ENCODE measurements at places on chromosomes 1 and 21.

- no peak for DNase-seq
Observed at GRCh38 chr1:12678820-12679219, 34.9 kb downstream of the AADACL4 start.

DNA sequence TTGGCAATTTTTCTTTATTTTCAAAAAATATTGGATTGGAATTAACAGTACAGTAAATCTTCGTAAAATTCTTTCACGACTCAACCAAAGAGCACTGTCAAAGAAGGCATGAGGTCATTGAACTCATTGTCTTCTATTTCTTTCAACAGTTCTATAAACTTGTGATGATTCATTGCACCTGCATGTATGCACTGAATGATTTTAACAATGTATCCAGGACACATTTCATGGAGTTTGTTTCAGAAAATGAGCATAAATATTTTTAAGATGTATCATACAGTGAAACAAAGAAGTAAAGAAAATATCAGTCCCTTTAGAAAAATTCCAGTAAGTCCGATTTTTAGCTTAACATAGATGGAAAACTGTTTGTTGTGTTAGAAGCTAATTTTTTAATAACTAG lies 33.6 kb upstream of the CD34 start:
- no peak for DNase-seq

DNA sequence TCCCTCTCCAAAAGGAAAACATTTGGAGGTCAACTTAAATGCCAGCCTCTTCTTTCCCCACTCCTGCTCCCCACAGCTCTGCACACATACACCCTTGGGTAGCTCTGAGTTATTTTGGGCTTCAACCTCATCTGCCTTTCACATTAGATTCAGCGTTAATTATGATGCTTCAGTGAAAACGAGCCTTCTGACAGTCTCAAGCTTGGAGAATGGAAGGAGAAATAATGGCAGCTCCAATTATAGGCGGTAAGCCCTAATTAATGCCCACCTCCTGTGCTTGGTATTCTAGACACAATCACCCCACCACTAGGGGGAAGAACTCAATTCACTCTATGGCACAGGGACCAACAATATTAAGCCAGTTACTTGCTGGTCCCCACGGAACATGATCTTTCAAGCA lies 397.9 kb downstream of the BRINP2 start:
- no peak for DNase-seq

GRCh38 chr1:201144701-201145100 lies 9.6 kb downstream of the TMEM9 start:
- DNase-seq, result no peak

DNA sequence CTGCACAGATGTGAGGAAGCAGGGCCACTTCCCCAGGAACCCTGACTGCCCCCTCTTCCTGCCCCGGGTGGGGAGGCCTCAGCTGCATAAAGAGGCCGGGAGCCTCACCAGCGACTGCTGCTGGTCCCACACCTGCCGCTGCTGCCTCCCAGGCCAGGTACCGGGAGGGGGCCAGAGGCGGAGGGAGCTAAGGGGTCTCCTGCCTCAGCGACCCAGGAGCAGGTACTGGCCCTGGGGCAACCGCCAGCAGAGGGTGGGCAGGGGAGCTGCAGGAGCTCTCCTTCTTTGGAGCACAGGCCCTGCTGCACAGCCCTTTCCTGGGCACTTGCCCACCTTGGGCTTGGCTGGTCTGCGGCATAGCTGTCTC lies 6.8 kb downstream of the GJC2 start:
- DNase-seq, result no peak

GRCh38 chr1:88210103-88210787 lies 473.8 kb upstream of the PKN2 start:
- DNase-seq, result no peak

DNA sequence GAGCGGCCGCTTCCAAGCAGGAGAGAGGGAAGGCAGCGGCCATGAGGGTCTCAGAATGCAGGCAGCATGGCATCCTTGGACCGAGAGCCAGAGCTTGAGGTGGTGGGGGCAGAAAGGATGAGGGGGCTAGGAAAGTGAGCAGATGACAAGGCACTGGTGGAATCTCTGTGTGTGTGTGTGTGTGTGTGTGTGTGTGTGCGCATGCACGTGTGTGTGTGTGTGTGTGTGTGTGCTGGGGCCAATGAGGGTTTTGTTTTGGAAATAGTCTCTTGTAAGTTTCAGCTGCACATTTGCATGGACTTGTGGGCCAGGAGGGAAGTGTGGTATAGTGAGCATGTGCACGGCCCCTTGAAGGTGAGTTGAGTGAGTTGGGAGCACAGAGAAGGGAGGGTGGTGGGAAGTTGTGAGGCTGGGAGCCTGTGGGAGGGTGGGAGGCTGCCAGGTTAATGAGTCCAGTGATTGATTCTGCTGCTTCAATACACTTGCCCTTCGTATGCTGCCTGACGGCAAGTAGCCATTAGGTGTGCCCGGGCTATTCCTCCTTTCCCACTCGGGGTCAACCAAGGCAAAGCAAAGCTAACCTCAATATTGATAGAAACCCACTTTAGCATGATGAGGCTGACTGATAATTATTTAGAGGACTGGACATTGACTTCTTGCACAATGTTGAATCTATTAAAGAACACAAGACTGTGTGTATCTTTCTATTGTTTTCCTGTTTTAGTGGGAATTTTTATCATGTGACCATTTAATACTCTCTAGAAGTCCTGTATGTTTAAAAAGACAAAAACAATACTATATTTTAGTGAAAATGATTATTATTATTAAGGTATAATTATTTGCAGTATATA lies 80.3 kb downstream of the PROX1 start:
- DNase-seq, result no peak

- no peak for DNase-seq
Observed at GRCh38 chr21:15895142-15896106, 165.6 kb downstream of the USP25 start.

GRCh38 chr1:243490748-243491686 lies 235.2 kb downstream of the SDCCAG8 start:
- DNase-seq, result no peak

- DNase-seq, result no peak
Observed at GRCh38 chr1:223240122-223240521, 97.1 kb upstream of the TLR5 start.

GRCh38 chr1:212513586-212513985 lies 80.9 kb downstream of the NENF start:
- no peak for DNase-seq

DNA sequence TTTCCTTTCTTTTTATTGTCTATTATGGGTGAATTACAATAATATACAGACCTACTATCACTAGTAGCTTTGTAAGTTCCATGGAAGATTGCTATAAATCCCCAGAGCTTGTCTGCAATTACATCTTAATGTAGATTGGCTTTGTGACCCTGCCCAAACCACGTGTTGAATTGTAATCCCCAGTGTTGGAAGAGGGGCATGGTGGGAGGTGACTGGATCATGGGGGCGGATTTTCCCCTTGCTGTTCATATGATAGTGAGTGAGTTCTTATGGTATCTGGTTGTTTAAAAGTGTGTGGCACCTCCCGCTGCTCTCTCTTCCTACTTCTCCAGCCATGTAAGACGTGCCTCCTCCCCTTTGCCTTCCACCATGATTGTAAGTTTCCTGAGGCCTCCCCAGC lies 34.9 kb upstream of the CDC42BPA start:
- DNase-seq, result no peak

DNA sequence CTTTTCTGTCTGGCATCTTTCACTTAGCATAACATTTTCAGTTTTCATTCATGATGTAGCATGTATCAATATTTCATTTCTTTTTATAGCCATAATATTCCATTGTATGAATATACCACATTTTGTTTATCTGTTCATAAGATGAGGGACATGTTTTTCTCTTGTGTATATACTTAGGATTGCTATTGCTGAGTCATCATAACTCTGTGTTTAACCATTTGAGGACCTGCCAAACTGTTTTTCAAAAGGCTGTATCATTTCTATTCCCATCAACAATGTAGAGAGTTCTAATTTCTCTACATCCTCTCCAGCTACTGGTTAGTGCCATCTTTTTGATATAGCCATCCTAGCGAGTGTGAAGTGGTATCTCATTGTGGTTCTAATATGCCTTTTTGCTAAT lies 26.2 kb downstream of the MPZL1 start:
- DNase-seq, result peak; percentile 46

DNA sequence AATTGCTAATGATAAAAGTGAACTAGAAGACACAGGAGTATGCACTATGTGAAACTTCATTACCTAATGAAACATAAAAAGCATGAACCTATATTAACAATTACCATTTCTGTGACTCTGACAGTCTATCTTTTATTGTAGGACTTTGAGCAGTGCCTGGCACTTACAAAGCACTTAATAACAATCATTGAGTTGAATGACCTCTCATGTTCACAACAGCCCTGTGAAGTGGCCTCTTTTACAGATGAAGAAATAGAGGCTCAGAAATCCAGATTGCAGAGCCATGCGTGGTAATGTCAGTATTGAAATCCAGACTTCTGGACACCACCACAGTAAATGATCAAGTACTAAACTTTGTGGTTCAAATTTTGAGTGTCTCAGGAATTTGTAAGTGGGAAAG lies 326.4 kb downstream of the NTNG1 start:
- no peak for DNase-seq

- DNase-seq, result no peak
Observed at GRCh38 chr1:34984435-34984792, 733 bp downstream of the TMEM35B start.

DNA sequence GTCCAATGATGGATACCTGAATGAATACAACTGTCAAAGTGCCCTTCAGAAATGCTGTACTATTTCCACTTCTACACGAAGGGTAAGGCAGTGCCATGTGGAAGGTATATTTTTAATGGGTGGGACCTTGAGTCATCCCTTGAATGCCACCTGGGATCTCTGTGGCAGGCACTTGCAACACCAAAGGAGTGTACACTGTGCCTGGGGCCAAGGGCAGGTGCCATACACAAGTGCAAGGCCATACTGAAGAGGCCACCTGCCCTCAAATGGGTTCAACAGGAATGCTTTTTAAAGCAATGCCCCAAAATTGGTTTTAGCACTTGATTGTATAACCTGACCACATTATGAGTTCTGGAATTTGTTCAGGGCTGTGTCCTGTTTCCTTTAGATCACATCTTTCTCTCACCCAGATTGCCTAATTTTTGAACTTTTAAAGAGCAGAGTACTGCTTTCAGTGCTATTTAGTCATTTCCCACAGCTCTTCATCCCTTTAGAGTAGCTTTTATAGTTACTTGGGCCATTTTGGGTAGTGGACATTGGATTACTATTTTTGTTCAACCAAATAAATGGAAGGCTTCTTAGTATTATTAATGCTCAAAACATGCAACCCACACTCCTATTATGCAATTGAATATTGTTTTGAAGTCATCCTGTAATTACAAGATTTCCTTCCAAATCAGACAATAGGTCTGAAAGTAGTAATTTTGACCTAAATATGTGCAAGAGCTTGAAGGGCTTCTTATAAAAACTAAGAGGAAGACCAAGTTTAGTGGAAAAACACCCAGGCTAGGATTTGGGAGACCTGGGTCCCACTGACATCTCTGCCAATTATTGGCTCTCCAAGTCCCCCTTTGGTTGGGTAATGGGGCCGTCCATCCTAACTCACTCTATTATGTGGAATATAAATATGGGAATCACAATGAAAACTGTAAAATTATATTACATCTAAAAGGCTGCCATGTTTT lies 57.2 kb downstream of the LEPR start:
- DNase-seq, result no peak

- no peak for DNase-seq
Observed at GRCh38 chr1:223228931-223229528, 86.0 kb upstream of the TLR5 start.

- no peak for DNase-seq
Observed at GRCh38 chr1:30783256-30783915, 25.8 kb upstream of the LAPTM5 start.

GRCh38 chr1:230753191-230753585 lies 6.0 kb downstream of the CAPN9 start:
- DNase-seq, result no peak

DNA sequence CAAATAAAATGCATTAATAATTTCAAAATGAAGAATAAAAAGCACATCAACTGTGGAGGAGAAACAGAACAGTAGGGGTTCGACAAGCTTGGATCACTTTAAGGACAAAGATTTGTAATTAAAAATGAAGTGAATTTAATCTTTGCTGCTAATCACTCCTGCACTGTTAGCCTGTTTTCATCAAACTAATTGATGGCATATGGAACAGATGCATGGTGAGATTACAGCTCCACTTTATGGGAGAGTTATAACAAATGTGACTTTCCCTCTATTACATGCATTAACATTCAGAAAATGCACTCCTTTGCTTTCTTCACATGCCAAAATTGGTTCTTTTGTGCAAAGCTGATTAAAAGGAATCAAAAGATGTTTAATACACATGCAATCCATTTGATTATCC lies 207.2 kb upstream of the C21orf91 start:
- no peak for DNase-seq

DNA sequence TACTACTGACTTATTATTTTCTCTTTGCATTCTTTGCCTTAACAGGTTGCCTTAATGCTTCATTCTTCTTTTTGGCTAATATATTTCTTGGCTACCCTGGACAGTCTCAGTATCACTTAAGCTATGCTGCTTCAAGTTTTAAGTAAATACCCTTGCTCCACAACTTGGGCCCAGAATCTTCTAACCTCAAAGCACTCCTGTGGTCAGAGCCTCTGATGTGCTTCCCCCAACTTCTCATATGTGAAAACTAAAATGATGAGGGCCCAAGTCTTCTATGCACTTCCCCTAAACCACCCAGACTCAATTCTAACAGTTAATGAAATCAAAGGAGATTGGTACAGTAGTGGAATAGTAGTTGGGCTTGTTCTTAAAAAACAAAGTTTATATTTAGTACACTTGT lies 314.1 kb downstream of the PLPP3 start:
- no peak for DNase-seq

GRCh38 chr1:41671116-41671755 lies 186.8 kb upstream of the EDN2 start:
- DNase-seq, result no peak

GRCh38 chr21:41703857-41704501 lies 62.9 kb downstream of the RIPK4 start:
- no peak for DNase-seq

- DNase-seq, result no peak
Observed at GRCh38 chr1:19877181-19877750, 4.9 kb upstream of the OTUD3 start.

GRCh38 chr1:202010180-202011015 lies at the start of gene ELF3:
Gene ELF3 (plus strand): TSS chr1:202010587. CDS start chr1:202011137, 550 bp downstream.
- no peak for DNase-seq

DNA sequence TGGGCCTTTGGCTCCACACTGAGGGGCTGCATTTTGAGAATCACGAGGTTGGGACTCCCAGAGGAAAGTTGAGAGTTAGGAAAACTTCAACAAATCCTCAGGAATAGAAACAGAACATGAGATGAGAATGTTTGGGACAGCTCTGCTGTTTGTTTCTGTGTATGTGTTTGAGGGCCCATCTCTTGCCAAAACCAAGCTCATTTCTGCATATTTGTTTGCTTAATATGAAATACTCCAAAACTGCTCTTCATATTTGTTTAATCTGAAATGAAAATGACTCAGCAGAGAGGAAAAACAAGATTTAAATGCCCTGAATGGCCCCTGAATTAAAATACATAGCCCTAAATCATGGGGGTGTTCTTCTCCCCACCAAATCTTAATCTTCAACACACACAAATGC lies 78.1 kb downstream of the DDR2 start:
- DNase-seq, result no peak

Data from hematopoietic multipotent progenitor cell treated with erythropoietin and hydrocortisone succinate and interleukin-3 and kit ligand, for 15 days (in vitro differentiated cells).